ENCODE measurements at places on chromosomes 4 and X.
A peak's percentile ranks its signal among the peaks of the same experiment; 100 is the strongest.

DNA sequence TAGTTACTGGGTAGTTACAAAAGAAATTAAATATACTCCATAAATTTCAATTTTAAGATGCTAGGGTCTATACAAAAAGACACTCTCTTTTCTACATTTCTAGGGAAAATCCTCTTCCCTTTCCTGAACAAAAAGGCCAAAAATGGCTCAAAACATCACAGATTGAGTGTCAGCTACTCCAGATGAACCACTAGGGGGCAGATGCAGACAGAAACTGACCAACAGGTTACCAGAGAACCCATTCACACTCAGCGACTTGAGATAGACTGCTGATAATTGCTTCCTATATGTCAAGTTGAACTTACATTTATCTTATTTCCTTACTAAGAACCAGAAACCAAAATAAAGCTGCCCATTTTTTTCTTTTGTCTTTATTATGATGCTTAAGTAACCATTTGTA lies 83.4 kb upstream of the MID1IP1 start:
- DNase-seq = peak; percentile 70

DNA sequence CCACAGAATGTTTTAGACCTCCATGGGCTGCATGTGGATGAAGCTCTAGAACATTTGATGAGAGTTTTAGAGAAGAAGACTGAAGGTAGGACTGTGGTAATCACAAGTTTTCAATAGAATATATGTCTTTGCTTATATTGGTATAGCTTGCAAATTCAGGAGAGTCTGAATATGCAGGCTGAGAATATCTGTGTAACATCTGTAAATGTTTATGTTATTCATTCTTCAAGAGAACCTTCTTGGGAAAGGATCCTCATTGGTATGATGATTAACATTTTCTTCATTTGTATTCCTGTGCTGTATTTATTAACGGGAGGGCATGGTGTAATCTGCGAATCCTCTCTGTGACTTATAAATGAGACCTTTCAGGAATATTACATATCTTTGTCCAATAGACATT lies 52.1 kb upstream of the RHOH start:
- DNase-seq = no peak

DNA sequence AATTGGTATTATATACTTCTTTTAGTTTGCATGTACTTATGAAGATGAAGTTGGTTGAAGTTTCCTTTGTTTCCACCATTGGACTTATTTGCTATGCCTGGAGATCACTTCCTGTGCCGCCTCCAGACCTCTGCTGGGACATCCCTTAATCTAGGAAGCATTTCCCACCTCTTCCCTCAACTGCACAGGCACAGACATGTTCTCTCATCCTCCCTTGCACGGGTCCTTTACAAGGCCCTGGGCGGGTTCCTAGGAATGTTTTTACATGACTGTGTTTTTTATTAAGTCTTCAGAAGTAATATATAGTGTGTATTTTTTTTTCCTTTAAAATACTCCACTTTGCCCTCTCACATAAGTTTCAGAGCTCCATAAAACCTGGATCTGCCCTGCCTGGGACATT lies 51.0 kb downstream of the TMEM131L start:
- DNase-seq = no peak

- no peak for DNase-seq
These were observed 92.6 kb upstream of the H2AZ1 start for GRCh38 chr4:100042711-100043110.

DNA sequence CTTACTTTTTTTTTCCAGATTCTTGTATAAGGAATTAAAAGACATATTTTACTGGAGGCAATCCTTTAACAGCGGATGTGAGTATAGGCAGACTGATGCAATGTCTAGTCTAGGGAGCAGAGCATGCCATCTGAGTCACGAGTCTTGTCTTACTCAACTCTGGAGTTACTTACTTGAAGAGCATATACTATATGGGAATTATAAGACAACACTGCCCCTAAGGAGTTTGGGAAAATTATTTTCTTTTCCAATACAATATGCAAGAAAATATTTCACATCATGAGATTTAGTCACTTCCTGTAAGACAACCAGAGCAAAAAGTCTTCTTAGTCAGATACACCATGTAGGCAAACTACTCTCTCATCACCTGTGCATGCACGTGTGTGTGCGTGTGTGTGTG lies 537.3 kb upstream of the FTHL17 start:
- no peak for DNase-seq

GRCh38 chr4:53127365-53127764 lies 238.5 kb downstream of the SCFD2 start:
- no peak for DNase-seq

GRCh38 chr4:53916431-53916889 lies 147.9 kb downstream of the CHIC2 start:
- no peak for DNase-seq

DNA sequence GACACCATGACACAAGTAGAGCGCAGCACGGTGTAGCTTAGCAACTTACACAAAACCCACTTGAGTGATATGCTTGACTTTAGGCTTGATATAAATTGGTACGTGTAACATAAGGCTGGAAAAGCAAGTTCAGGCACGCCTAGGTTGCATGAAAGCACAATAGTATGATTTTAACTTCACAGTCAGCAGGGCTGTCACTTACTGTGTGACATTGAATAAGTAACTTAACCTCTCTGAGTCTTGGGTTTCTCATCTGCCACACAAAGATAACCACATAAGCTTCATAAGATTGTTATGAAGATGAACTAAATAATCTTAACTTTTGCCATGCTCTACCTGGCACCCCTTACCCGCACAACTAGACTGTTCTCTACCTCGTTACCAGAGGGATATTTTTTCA lies 9.5 kb downstream of the SRD5A3 start:
- no peak for DNase-seq

DNA sequence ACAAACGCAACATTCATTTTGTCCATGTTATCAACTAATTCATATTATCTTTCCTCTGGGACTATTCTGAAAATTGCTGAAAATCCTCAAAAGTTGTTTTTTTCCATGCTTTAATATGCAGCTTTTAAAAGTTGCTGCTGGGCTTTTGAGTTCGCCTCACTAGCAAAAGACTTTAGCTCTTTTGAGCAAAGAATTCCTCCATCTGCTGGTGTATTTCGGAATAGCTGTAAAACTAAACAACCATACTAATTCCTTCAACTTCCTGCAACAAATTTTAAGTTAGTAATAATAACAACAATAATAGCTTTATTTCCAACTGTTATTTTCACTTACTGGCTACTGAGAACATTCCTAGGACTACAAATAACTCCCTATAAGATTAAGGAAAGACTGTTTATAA lies 124.5 kb upstream of the PLAC1 start:
- DNase-seq = peak; percentile 60

DNA sequence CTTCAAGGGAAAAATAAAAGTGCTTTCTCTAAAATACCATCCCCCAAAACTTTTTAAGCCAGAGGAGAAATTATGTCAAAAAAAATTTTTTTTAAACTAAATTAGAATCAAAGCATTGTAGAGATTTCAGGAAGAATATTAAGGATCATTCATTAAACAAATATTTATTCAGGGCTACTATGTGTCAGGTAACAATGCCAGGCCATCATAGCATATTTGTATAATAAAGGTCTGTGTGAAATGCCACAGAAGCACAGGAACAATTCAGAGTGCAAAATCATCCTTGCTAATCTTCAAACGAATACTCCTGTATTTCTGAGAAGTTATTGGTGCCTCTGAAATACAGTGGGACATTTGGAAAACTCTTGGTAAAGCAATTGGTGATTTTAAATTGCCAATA lies 2.0 kb downstream of the CCDC160 start:
- DNase-seq = no peak

DNA sequence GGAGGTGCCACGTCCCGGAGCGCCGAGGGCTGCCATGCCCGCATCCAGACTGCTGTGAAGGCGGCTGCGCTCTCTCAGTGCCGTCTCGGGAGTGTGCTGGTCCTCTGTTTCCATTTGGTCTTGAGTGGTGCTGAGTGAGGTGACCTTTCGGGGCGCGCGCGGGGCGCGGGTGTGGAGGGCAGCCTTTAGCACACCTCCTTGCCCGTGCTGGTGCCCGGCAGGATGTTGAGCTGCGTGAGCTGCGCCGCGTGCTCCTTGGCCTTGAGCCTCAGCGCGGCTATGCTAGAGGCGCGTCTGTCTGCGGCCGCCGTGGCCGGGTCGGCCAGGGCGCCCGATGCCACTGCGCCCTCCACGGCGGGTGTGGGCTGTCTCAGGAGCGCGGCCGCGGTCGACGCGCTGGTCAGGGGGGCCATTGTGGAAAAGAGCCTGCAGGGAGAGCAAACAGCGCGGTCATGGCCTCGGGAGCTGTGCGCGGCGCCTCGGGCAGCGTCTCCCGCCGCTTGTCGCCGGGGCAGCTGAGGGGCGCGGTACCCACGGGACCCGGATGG lies 11.2 kb downstream of the ARX start:
- DNase-seq = no peak

DNA sequence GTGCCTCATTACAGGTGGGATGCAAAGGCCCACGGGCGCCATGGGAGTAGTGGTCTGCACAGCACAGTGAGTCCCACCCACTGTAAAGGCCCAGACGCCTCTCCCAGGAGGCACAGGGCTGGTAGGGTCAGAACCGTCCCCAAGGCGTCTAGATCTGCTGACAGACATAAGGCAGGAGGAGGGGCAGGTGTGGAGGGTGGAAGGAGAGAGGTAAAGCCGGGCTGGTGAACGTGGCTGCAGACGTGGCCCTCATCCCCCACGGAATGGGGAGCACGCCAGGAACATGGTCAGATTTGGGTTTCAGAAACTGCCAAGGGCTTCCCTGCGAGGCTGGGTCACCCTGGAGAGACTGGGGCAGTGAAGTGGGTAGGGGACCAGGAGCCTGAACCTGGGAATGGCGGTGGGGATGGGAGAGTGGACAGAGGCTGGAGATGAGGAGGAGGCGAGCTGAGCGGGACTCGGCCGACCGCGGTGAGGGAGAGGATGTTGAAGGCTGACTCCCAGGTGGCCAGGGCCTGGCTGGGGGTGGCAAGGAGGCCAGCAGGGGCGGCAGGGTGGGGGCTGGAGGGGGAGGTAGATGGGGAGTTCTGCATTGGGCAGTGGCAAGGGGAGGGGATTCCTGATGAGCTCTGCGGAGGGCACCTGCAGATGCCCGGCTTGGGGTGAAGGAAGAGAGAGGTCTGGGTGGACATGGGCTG lies 184.9 kb downstream of the AFAP1 start:
- no peak for DNase-seq

DNA sequence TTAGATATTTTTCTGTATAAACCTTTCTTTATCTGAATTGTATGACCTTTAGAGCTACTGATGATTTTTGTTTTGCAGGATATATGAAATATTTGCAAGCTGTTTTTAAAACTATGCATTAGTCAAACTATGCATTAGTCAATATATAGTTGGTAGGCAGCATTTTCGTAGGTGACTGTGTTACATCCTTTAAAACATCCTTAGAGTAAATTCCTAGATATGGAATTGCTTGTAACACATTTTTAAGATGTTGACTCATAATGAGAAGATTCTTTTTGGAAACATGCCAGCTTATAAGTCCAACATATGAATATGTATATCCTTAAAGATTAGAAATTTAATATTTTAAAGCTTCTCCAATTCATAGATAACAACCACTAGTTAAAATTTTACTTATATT lies 1768.5 kb downstream of the PCDH7 start:
- DNase-seq = no peak

DNA sequence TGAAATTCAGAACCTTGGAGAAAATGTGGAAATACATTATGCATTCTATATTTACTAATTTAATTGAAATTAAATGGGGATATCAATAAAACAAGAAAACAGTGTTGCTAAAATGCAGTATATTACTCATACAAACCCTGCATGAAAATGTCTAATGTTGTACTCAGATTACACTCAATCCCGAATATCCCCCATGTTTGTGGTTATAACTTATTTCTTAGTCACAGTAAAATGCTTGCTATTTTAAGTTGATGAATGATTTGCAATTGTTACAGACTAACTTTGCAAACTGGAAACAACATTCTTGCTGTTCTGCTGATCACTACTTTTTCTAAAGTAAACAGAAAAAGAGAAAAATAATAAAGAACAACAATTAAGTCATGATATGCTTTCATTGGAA lies 33.1 kb upstream of the ANXA10 start:
- no peak for DNase-seq

DNA sequence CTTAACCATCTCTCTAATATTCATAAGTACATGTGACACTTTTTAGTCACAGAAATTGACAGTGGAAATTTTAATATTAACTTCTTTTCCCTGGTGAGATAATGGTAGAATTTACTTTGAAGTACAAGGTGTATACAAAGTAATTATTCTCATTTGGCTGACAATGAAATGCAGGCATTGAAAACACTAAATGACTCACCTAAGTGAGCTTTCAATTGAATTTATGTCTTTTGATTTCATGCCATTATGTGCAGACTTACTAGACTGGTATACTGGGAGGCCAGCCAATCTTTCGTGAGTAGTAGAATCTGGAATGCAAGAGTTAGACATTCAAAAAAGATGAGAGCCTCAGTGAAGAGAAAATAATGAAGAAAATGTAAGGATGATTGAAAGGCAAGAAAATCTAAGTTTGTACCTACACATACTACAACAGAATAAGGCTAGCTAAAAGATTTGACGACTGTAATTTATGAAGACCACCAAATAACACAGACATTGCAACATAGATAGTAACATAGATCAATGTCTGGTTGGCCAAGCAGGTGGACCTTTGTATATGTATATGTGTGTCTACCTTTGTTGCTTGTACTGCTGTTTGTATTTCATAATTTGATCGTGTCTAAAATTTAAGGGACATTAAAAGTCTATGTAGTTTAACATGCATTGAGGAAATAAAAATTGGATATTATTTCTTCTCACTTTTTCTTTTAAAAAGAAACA lies 459.7 kb downstream of the IL15 start:
- DNase-seq = no peak

GRCh38 chrX:78283511-78283910 lies 43.9 kb downstream of the CYSLTR1 start:
- no peak for DNase-seq

DNA sequence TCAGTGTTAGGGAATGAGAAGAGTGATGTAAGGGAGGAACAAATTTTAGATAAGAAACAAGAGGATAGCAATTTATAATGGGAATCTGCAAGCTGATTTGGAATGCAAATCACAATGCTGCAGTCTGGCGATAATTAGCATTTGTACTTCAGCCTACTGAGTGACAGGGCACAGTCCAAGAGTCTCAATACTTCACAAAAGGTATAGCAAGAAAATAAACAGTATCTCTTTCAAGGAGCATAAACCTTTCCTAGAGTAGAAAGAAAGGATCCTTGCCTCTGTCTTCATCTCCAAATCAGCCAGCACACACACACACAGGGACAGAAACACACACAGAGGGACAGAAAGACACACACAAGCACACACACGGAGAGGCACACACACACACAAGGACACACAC lies 1.1 kb upstream of the GPM6A start:
- DNase-seq = no peak

DNA sequence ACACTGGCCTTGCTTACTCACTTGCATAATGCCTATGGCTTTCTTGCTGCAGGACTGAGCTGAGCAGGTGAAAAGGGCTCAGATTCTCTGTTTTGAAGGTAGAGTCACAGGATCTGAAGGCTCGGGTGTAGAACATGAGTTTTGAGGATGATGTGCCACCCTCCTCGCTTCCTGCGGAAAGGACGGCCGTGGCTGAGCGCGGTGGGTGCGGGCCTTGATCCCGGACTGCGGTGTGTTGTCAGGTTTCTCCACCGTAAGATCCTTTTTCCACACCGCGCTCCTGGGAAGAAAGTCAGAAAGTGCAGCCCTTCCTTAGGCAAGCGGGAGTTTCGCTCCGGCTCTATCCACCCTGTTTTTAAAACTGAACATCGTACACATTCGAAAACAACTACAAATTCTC lies 36.2 kb downstream of the ZFP42 start:
- DNase-seq = no peak

GRCh38 chrX:133980406-133980805 lies 5.0 kb downstream of the GPC3 start:
- no peak for DNase-seq

GRCh38 chrX:69155786-69156520 lies 9.3 kb downstream of the PJA1 start:
- DNase-seq = no peak

All from hematopoietic multipotent progenitor cell treated with erythropoietin and hydrocortisone succinate and interleukin-3 and kit ligand, for 6 days (in vitro differentiated cells).